Upper lobe of right lung (tissue), 1 donor: ENCODE measurements at places on chromosomes 5 and 9.
A peak's percentile ranks its signal among the peaks of the same experiment; 100 is the strongest.

GRCh38 chr5:157563373-157563928, 12.1 kb downstream of the ADAM19 start:
- no peak for DNase-seq
- peaks cover 34% of the 10 kb centered on the region for H3K4me1 ChIP-seq
- H3K36me3 ChIP-seq, result no peaks in the 10 kb centered on the region
- H3K27me3 ChIP-seq, result no peaks in the 10 kb centered on the region
- peak overlapping the region; percentile 8 for H3K27ac ChIP-seq

- no peak overlapping the region for H3K4me3 ChIP-seq
- no peaks in the 10 kb centered on the region for H3K4me1 ChIP-seq
- no peaks in the 10 kb centered on the region for H3K36me3 ChIP-seq
Observed at GRCh38 chr9:13436591-13436990, 157.1 kb upstream of the MPDZ start.

- peak within 1 kb of the TSS; percentile 52 for H3K4me3 ChIP-seq
- DNase-seq, result peak; percentile 90
- no peaks in the 10 kb centered on the region for H3K36me3 ChIP-seq
- peaks cover 12% of the 10 kb centered on the region for H3K27me3 ChIP-seq
- H3K27ac ChIP-seq, result peak within 1 kb of the TSS; percentile 66
Observed at GRCh38 chr9:112890106-112891081, at the start of gene SLC46A2. Gene SLC46A2 (minus strand): TSS chr9:112890876. CDS start chr9:112890681, 195 bp downstream.

DNA sequence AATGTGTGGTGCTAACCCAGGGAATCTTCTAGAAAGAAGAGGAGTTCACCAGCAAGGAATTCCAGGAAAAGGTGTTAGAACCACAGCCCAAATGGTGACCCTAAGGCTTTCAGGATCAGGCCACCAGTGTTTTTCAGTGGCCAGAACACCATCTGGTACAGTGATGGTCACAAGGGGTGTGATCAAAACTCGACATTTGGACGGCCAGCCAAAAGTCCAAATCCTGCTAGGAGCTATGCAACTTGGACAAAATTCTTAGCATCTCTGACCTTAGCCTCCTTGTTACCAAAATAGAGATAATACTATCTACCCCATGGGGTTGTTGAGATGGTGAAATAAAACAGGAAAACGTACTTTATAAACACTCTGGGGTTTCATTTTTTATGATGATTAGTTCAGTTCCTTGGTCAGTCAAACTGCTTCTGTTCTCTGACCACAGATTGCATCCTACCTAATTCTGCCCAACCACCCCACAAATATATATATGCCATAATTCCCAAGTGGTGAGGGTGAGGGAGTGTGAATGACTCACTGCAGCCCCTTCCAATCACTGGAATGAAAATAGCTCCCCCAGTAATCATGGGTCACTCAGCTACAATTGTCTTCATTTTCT, 210.3 kb downstream of the CDK5RAP2 start:
- no peaks in the 10 kb centered on the region for H3K36me3 ChIP-seq
- H3K27me3 ChIP-seq, result no peaks in the 10 kb centered on the region
- no peaks in the 10 kb centered on the region for H3K4me1 ChIP-seq
- H3K27ac ChIP-seq, result no peak overlapping the region
- DNase-seq, result no peak
- H3K4me3 ChIP-seq, result no peak overlapping the region

GRCh38 chr5:160260881-160261815, 31.8 kb downstream of the FABP6 start:
- peak overlapping the region; percentile 47 for H3K27ac ChIP-seq
- no peak overlapping the region for H3K4me3 ChIP-seq
- H3K36me3 ChIP-seq, result no peaks in the 10 kb centered on the region
- H3K27me3 ChIP-seq, result no peaks in the 10 kb centered on the region
- H3K4me1 ChIP-seq, result peaks cover 7% of the 10 kb centered on the region

DNA sequence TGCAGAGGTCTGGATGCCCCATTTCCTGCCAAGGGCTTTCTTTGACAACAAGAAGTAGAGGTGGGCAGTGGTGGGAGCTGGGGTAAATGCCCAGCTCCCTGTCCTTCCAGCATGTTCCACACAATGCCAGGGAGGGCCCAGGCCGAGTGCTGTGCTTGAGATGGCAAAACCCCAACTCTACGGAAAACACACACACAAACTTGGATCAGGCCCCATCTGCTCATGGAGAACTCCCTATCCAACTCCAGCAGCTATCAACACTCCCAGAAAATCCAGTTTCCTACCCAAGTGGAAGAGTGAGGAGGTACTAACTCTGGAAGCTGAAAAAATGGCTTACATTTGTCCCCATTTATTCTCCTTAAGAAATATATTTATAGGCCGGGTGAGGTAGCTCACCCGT, 61.1 kb upstream of the FUBP3 start:
- H3K4me1 ChIP-seq, result no peaks in the 10 kb centered on the region
- no peak overlapping the region for H3K4me3 ChIP-seq
- no peak for DNase-seq
- no peak overlapping the region for H3K27ac ChIP-seq

DNA sequence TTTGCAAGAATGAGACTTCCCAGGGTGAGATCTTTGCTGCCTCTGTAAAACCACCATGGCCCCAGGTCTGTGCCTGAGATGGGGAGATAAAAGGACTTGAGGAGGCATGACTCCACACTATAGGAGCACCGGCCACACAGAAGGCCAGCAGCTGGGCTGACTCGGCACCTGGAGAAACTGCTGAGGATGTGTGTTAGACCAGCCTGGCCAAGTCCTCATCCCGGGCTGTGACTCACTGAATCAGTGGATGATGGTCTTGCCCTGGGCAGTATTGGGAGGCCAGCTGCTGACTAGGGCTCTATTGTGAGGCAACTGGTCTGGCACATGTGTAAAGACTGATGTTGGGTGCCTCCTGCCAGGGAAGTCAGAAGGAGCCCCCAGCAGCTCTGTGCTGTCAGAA, 286.2 kb downstream of the ACTL7B start:
- DNase-seq, result no peak
- H3K27ac ChIP-seq, result no peak overlapping the region
- no peak overlapping the region for H3K4me3 ChIP-seq
- H3K4me1 ChIP-seq, result no peaks in the 10 kb centered on the region
- peaks cover 3% of the 10 kb centered on the region for H3K27me3 ChIP-seq
